ENCODE measurements at places on chromosomes 12 and 14.

DNA sequence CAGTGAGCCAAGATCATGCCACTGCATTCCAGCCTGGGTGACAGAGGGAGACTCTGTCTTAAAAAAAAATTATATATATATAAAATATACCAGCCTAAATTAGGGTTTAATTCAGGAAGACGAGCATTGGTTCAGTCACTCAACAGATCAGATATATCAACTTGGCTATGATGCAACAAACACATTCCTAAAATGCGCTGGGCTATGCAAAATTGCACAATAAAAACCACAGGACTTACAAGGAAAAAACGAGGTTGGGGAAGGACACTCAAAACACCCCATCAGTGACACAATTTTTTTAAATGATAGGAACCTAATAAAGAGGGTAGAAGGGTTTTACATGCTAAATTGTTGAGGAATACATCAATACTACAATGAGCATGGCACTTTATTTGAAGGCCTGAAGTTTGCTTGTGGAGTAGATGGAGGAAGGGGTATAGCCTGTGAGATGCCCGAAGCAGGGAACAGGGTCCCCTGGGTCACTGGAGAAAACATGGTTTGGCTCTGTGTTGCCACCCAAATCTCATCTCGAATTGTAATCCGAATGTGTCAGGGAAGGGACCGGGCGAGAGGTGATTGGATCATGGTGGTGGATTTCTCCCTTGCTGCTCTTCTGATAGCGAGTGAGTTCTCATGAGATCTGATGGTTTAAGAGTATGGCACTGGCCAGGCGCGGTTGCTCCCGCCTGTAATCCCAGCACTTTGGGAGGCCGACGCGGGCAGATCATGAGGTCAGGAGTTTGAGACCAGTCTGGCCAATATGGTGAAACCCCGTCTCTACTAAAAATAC lies 71.2 kb downstream of the TNFAIP2 start:
- no peak for DNase-seq

DNA sequence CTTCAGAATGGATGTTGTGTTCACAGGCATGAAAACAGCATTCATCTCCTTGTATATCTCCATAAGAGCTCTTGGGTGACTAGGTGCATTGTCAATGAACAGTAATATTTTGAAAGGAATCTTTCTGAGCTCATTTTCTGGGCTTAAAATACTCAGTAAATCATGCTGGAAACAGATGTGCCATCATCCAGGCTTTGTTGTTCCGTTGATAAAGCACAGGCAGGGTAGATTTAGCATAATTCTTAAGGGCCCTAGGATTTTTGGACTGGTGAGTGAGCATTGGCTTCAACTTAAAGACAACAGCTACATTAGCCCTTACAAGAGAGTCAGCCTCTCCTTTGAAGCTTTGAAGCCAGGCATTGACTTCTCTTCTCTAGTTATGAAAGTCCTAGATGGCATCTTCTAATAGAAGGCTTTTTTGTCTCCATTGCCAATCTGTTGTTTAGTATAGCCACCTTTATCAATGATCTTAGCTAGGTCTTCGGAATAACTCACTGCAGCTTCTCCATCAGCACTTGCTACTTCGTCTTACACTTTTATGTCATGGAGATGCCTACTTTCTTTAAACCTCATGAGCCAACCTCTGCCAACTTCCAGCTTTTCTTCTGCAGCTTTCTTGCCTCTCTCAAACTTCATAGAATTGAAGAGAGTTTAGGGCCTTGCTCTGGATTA lies 79.6 kb upstream of the PSMA6 start:
- no peak for DNase-seq

GRCh38 chr12:69002969-69003368 lies 70.0 kb upstream of the CPM start:
- DNase-seq, result no peak

DNA sequence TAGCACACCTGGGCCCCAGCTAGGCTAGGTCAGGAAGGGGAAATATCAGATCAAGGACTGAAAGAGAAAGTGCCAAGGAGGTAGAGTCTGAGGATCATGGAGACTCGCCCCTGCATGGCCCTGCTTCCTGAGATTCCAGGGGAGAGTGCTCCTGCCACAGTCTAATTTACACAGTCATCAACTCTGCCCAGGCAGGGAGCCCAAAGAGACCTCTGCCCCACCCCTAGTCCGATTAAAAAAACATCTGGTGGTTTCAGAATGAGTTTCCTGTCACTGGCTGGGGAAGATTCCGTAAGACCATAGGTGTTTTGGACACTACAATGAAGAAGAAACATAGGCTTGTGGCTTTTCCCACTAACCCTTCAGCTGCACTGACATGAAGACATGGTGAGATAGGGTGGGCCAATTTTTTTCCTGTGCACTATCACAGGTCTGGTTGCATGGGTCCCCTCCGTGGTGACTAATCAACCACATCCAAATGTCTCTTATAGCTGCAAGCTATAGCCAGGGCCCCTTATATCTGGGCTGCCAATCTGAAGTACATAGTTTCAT lies 31.5 kb upstream of the GZMB start:
- DNase-seq, result peak; percentile 85

- DNase-seq, result peak; percentile 89
These were observed 448.6 kb downstream of the RAD51B start for GRCh38 chr14:68268197-68268596.

- DNase-seq, result no peak
These were observed 68.2 kb upstream of the CLMN start for GRCh38 chr14:95387826-95388445.

- DNase-seq, result peak; percentile 49
These were observed 5.4 kb upstream of the CIPC start for GRCh38 chr14:77092676-77093075.

GRCh38 chr14:95547272-95547625 lies 12.4 kb downstream of the GLRX5 start:
- no peak for DNase-seq

DNA sequence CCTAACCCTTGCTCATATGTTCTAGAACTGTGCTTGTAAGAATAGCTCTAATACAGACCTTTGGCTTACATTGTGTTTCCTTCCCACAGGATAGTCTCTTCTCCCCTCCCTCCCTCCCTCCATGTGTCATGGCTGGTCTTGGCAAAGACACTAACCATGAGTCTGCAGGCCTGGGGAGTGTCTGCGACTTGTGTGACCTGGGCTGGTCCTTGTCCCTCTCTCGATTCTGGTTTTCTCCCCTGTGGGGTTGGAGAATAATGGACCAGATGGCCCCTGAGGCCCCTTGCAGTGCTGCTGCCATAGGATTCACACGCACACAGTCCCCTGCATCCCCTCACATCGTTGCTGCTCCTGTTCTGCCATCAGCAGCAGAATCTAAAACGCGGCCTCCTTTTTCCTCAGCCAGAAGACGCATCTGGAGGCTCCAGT lies 30.3 kb downstream of the DEGS2 start:
- no peak for DNase-seq

GRCh38 chr12:47777741-47778558 lies 4.9 kb downstream of the SLC48A1 start:
- no peak for DNase-seq

DNA sequence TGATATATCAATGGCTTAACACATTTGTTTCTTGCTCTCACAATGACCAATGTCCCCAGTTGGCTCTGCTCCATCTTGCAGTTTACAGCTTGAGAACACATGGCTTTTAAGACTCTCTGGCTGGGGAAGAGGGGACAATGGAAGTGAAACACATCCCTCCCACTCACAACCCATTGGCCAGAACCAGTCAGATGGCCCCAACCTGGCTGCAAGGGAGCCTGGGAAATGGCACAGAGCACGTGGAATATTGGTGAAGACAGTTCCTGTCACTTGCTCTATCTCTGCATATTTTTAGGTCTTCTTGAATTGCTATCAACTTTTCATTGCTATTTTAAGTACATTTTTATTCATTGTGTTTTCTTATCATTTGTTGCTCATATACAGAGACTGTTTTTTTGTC lies 345.4 kb downstream of the MED13L start:
- DNase-seq, result no peak

- no peak for DNase-seq
These were observed 72.0 kb downstream of the RIMBP2 start for GRCh38 chr12:130644146-130644545.

- DNase-seq, result peak; percentile 54
These were observed 44.0 kb downstream of the RBMS2 start for GRCh38 chr12:56565510-56566101.

GRCh38 chr14:38233218-38233617 lies 22.7 kb downstream of the CLEC14A start:
- no peak for DNase-seq

- DNase-seq, result peak; percentile 79
These were observed 86.5 kb upstream of the CEP83 start for GRCh38 chr12:94545935-94546771.

All from GM12865 (cell line).